Smooth muscle cell of the coronary artery (primary cell): ENCODE measurements at places on chromosomes 13 and 19. TPM values are rescaled to one million over a fixed set of nuclear protein-coding genes. Genes with fewer than 3 reads are reported as not detected.

The IGFL4 gene
- under 0.01 TPM in 1 of 2 replicates, not detected in the other for total RNA-seq

The KLK1 gene
- total RNA-seq: not detected in 2 replicates

The ZNF865 gene
- total RNA-seq: under 0.01 and 0.53 TPM in 2 replicates

The CEP89 gene
- 6.3 and 7.3 TPM in 2 replicates for total RNA-seq

The THSD8 gene
- 0.30 TPM in 1 of 2 replicates, not detected in the other for total RNA-seq

The IZUMO1 gene
- total RNA-seq: not detected in 2 replicates

The CGB8 gene
- total RNA-seq: not detected in 2 replicates

The TNNT1 gene
- 1.4 and 2.5 TPM in 2 replicates for total RNA-seq

The NALCN gene
- total RNA-seq: 2.1 and 7.1 TPM in 2 replicates

The ANGPTL8 gene
- total RNA-seq: 0.59 TPM in 1 of 2 replicates, not detected in the other

The GFY gene
- not detected in 2 replicates for total RNA-seq

The ZSCAN18 gene
- total RNA-seq: 12.3 and 26.2 TPM in 2 replicates

The KLK3 gene
- total RNA-seq: not detected in 2 replicates

The EBI3 gene
- total RNA-seq: 0.08 TPM in 1 of 2 replicates, not detected in the other

The PLPPR2 gene
- total RNA-seq: 7.1 and 10.9 TPM in 2 replicates

The FUT1 gene
- under 0.01 and 0.68 TPM in 2 replicates for total RNA-seq

The MICU2 gene
- 23.3 and 34.6 TPM in 2 replicates for total RNA-seq

The RNASEH2B gene
- 25.4 and 34.5 TPM in 2 replicates for total RNA-seq

The SNRPA gene
- total RNA-seq: 37.0 and 37.7 TPM in 2 replicates

The ANKLE1 gene
- 0.12 and 0.38 TPM in 2 replicates for total RNA-seq

The ADM5 gene
- total RNA-seq: 0.15 and 0.59 TPM in 2 replicates

The KLHL1 gene
- not detected in 2 replicates for total RNA-seq

The PLEKHF1 gene
- total RNA-seq: 9.5 and 52.7 TPM in 2 replicates

The CD37 gene
- total RNA-seq: not detected in 2 replicates

The IRF2BP1 gene
- 14.5 and 24.1 TPM in 2 replicates for total RNA-seq

The STOML3 gene
- not detected in 2 replicates for total RNA-seq

The SRRM5 gene
- not detected in 2 replicates for total RNA-seq

The DOCK6 gene
- 9.0 and 14.2 TPM in 2 replicates for total RNA-seq

The MAG gene
- 2.0 TPM in 1 of 2 replicates, not detected in the other for total RNA-seq

The SBK3 gene
- not detected in 2 replicates for total RNA-seq

The SIGLEC5 gene
- total RNA-seq: not detected in 2 replicates

The KCNK6 gene
- total RNA-seq: 3.2 and 22.1 TPM in 2 replicates
